Stimulated activated CD8-positive, alpha-beta memory T cell treated with anti-CD3 and anti-CD28 coated beads, Interleukin-7, amount 100 ng/mL, for 1 hour (primary cell): ENCODE measurements at places on chromosomes 6 and 20.

DNA sequence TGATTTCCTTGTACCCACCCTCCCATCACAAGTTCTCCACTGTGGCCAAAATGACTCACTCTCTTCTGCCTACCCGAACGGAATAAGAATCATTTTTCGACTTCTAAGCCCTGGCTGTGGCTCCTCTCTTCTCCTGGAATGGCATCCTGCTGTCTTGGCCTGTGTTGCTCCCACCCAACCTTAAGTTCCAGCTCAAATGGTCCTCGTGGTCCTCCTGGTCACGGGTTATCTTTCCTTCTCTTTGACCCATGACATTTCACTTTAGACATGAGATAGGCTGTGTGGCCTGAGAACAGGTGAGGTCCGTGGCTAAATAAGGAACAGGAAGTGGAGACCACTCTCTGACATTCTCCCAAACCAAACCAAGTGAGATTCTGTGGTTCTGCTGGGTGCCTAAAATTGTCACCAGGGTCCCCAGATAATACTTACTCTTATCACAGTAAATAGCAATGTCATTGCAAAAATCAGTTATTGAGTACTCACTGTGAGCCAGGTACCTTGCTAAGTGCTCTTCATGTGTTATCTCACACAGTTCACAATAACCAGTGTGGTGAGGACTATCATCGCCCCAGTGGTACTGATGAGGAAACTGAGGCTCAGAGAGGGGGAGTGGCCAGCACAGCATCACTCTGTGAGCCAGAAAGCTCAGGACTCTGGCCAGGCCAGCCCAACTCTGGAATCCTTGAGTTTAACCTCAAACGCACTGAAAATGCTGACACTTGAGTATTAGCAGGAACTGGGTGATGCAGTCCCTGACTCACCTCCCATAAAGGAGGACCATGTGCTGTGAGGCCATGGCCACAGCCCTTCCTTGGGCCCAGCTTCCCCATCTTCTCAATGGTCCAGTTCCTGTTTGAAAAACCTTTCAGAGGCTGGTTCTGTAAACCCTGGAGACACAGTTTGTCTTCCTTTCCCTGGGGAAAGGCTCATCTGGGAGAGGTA lies 74.8 kb upstream of the SIRPA start:
- no peak for DNase-seq

GRCh38 chr20:47320990-47321805 lies 35.3 kb downstream of the ZMYND8 start:
- no peak for DNase-seq

DNA sequence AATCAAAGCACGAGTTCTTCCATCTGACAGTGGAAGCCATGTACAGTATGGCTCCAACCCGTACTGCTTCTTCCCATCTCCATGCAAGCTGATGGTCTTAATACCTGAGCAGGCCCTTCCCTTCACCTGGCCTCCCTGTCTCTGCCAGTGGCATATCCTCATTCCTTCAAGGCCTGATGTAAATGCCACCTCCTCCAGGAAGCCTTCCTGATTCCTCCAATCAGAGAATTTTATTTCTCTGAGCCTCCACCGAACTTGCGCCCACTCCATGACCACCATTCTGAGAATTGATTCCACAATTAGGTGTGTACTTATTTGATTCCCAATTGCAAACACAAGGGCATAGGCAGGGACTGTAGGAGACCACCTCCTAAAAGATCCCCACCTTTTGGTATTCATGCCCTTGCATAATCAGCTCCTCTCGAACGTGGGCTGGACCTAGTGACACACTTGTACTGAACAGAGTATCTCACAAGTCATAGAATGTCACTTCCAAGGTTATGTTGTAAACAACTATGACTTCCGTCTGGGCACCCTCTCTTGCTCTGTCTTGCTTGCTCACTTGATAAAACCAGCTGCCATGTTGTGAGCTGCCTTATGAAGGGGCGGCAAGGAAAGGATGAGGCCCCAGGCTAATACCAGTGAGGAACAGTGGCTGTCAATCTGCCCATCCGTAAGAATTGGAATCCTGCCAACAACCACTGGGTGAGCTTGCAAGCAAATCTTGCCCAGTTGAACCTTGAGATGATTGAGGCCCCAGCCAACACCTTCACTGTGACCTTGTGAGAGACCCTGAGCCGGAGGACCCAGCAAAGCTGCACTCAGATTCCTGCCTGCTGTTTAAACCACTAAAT lies 38.8 kb downstream of the CPNE5 start:
- DNase-seq: no peak

DNA sequence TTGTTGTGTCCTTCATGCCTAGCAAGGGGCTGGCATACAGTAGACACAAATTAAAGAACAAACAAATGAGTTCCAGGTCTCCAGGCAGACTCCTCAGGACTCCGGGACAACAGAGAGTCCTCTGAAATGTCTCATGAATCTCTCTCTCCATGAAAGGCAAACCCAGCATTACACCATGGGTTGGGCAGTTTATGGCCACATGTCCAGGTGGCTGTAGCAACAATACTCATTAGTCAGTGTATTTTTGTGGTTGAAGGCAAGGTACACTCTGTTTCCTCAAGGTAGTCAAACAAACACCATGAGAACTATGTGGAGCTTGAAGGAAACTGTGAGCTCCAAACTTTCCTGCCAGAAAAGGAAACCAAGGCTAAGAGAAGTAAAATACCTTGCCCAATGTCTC lies 62.2 kb downstream of the KCNB1 start:
- no peak for DNase-seq

DNA sequence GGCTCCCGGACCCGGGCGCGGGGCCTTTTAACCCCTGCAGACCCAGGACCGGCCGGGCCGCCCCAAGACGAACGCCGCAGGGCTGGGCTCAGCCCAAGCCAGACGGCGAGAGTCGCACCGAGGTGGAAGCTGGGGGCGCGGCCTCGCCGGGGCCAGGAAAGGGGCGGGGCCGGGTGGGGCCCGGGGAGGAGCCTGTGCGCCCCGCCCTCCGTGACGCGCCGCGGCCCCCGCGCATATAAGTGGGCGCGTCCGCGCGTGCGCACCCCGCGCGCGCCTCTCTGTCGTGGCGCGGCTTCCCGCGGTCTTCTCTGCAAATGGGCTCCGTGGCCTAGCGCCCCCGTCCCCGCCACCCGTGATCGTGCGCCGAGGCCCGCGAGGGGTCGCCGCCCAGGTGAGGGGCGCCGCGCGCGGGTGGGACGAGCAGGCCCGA lies at the start of gene PPDPF:
Gene PPDPF, plus strand, starts transcription at position 262 of the 430 bp plus-strand sequence. CDS start 544 bp downstream, outside the sequence.
- peak; percentile 68 for DNase-seq

- no peak for DNase-seq
These were observed 112.5 kb upstream of the TBX18 start for GRCh38 chr6:84876723-84877514.

- no peak for DNase-seq
These were observed 202.6 kb upstream of the STXBP5 start for GRCh38 chr6:147001621-147002020.

DNA sequence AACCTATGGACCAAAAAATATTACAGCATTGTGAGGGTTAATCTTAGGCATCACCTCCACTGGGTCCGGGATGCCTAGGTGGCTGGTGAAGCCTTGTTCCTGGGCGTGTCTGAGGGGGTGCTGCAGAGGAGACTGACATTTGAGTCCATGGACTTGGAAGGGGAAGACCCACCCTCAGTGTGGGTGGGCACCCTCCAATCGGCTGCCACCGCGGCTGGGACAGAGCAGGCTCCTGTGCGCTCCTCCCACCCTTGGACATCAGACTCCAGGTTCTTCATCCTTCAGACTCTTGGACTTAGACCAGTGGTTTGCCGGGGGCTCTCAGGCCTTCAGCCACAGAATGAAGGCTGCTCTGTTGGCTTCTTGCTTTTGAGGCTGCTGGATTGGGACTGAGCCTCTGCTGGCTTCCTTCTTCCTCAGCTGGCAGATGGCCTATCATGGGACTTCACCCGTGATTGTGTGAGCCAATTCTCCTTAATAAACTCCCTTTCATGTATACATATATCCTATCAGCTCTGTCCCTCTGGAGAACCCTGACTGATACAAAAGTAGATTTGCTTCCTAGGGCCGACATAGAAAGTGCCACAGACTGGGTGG lies 113.1 kb downstream of the TTLL2 start:
- DNase-seq: no peak

DNA sequence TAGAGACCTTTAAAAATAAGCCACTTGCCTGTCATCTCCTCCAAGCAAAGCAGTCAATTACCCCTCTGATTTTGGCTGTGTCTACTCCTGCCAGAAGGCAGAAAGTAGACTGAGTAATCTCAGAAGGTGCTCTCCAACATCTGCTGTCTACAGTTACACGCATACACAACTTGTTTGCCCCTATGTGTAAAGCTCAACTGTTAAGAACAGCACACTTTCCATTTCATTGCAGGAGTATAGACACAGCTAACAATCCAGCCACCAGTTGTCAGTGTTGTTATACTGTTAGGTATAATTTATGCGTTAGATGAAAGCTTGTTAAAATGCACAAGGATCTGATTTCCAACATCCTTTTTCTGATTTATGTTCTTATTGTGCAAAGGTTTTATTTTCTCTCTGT lies 88.2 kb downstream of the SAMD3 start:
- no peak for DNase-seq

DNA sequence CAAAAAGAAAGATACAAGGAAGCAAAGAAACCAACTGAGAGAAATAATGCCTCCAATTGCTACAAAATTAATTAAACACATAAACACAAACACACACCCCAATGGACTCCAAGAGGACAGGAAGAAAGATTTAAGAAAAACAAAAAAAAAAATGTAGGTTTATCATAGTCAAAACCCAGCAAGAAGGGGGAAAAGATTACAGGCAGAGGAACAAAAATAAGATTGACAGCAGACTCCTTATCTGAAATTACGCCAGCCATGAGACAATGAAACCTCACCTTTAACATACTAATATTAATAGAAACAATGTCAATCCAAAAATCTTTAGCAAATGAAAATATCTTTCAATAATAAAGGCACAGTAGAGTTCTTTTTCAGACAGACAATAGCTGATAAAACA lies 155.8 kb downstream of the RNGTT start:
- no peak for DNase-seq

DNA sequence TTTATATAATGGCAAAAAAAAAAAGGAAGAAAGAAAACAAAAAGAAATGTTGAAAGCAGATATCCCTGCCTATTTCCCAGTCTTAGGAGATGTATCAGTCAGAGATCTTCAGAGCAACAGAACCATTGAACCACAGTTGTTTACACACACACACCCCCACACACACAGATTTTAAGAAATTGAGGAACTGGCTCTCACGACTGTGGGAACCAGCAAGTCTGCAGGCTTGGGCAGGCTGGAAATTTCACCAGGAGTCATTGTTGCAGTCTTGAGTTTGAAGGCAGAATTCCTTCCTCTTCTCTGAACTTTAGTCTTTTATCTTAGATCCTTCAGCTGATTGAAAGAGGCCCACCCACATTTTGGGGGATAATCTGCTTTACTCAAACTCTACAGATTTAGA lies 380.9 kb downstream of the CDKAL1 start:
- DNase-seq: no peak

- DNase-seq: no peak
These were observed 2.0 kb downstream of the OPRM1 start for GRCh38 chr6:154041001-154041400.

DNA sequence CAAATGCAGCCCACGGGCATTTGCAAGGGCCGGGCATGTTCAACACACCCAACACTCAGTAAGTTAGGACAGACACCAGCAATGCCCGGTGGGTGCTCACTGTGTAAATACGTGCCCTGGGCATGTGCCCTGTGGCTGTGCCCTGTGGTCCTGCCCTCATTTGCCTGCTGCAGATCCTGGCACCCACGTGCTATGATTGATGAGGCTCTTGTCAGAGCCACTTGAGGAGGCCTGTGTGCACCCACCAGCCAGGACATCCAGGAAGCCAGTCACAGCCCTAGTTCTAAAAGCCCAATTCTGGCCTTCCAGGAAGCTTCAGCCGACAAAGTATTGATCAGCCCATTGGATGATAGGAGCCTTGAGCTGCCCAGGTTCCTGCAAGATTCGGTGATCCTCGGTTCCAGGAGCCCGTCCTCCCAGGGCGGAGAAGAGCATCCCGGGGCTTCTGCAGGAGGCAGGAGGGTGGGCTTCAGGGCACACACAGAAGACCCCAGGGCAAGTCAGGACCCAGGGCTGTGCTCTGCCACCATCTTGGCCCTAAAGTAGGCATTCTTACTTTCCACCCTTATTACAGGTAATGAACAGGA lies 223.9 kb downstream of the PREX1 start:
- no peak for DNase-seq

DNA sequence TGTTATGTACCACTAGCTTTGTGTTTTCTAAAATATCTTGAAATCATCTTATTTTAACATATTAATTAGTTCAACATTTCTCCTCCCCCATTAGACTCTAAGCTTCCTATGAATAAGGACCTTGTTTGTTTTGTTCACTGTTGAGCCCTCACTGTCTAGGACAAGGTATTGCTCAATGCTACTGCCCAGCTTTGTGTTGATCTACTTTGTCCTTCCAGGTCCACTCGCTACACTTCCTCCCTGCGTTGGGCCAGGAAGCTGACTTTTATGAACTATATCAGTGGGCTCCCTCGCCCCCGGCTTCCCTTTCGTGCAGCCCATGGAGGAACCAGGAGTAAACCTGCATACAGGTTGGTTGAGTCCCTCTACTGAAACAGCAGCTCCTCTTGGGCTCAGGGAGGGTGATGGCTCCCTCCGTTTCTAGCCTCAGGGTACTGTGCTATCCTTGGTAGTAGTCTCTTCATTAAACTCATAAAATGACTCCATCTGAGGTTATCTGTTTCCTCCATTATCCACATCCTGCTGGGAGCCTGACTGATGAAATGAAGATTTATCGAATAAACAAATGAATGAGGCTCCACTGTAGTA lies 272.5 kb downstream of the CLIC5 start:
- DNase-seq: no peak

- DNase-seq: no peak
These were observed 49.9 kb upstream of the FAM184A start for GRCh38 chr6:119128252-119128912.

DNA sequence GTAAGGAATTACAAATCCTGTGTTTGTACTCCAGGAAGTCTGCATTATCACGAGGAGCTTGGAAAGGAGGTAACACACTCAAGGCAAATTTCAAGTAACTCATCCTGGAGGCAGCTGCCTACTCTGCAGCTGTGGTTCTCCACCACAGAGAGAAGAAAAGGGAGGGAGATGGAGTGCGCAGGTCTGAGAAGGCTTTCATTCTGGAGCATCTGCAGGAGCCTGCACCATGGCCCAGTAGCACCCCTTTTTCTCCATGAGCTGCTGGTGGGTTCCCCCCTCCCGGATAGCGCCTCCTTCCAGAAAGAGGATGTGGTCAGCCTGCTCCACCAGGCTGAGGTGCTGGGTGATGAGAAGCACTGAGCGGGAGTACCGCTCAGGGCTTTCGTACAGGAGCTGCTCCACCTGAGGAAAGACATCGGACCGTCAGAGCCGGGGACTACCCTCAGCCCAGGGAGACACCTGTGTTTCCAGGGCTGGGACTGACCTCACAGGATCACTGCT lies 1.6 kb upstream of the PSMB8 start:
- DNase-seq: peak; percentile 30

DNA sequence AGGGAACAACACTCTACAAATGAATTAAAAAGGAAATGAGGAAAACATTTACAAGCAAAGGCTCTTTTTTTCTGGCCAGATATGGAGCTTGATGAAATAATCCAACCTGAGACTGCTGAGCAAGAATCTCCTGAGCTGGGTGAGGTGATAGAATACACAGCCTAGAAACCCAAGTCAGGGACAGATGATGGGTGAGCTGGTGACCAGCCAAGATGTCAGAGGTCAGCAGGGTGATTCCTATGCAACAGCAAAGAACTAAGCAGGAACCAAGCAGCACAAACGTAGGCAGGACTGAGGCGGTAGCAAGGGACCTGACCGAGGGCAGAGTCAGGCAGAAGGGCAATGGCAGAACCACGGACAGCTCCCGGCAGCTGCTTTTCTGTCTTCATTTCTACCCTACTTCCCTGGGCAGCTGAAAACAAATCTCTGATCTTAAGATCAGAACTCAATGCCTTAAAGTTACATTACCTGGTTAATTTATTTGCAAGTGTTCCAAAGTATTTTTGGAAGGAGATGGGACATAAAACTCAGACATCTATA lies 75.1 kb downstream of the CDC40 start:
- DNase-seq: no peak
